ENCODE measurements at places on chromosomes 7 and 10.

- DNase-seq: peak; percentile 59
These were observed at the start of gene ECHDC3 for GRCh38 chr10:11742009-11742778. ECHDC3 (plus strand) TSS chr10:11742382; CDS start chr10:11742577, 195 bp downstream.

GRCh38 chr7:125934955-125935354 lies 1005.3 kb upstream of the POT1 start:
- DNase-seq: no peak

GRCh38 chr10:98415731-98416119 lies 743 bp upstream of the PYROXD2 start:
- DNase-seq: no peak

DNA sequence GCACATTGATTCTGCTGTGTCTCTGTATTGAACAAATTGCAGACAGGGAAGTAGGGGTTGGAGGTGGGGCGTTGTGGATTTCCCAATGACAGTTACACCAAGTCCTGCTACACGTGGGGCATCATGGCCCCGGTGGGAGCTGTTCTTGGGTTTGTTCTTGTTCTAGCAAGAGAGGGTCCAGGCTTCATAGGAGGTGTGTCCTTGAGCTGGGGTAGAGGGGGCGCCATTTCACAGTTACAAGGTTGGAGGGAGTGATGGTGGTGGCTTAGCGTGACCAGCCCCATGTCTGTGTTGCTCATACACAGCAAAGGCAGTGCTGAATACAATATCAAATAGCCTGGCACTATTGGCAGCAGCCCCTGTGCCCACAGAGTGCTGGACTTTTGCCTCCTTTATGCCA lies 15.7 kb downstream of the SH2D4B start:
- no peak for DNase-seq

- DNase-seq: no peak
These were observed 137.2 kb upstream of the ADARB2 start for GRCh38 chr10:1874533-1874932.

- DNase-seq: no peak
These were observed 5.4 kb upstream of the FZD9 start for GRCh38 chr7:73427902-73428787.

- no peak for DNase-seq
These were observed 173.8 kb upstream of the GHITM start for GRCh38 chr10:83965473-83965872.

- DNase-seq: no peak
These were observed 18.9 kb downstream of the NCAPG2 start for GRCh38 chr7:158685693-158686092.
